Fibroblast of skin of right biceps (primary cell): ENCODE measurements at places on chromosomes 7 and 10.

GRCh38 chr7:113128031-113128430 lies 9.7 kb upstream of the SMIM30 start:
- DNase-seq, result peak; percentile 11

GRCh38 chr10:97200616-97201015 lies 14.9 kb upstream of the SLIT1 start:
- DNase-seq, result no peak

GRCh38 chr7:27994639-27995038 lies 186.0 kb downstream of the JAZF1 start:
- DNase-seq, result peak; percentile 76

DNA sequence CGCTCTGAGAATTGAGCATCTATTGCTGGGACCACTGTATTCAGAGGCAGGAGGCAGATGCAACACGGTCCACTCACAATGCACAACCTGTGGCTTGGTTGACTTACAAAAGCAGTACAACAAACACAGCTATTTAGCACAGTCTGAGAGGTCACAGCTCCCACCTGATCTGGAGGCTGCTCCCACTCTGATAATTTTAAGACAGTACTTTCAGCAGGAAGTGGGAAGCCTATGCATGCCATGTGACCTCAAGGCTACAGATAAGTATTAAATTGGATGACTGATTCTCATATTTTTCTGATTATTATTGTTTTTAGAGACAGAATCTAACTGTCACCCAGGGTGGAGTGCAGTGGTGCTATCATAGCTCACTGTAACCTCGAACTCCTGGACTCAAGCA lies 659.3 kb downstream of the PARD3 start:
- peak; percentile 34 for DNase-seq

DNA sequence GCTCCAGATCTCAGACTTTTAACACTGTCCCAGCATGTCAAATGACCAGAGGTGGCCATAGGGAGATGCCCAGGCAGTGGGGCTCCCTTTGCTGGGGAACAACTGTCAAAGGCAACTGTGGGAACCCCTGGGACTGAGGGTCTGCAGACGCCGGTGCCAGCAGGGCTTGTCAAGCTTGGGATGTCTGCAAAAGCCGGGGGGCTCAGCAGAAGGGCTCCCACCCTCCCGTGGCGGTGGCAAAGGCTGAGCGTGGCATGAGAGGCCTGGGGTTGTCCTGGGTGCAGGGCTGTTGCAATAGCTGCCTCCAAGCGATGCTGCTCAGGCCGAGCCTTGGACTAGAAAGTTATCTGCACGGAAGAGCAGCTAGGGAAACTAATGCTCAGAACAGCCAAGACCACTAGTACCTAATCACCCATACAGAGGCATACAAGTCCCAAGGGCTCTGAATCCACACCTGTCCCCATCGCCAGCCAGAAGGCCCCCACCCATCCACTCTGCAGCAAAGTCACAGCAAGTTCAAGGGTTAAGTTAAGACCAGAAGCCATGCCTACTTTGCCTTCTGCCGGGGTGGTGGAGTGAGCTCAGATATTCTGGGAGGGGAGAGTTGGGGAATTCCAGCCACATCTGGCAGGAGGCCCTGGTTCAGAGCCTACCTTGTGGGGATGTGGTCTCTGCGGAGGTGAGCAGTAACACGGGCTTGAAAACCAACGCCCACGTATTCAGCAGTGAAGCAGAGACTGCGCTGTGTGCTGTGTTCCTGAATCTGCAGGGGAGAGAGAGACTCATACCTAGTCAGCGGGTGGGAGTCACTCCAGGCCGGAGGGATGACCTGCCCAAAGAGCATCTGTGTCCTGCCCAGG lies 4.6 kb downstream of the SH2B2 start:
- no peak for DNase-seq

DNA sequence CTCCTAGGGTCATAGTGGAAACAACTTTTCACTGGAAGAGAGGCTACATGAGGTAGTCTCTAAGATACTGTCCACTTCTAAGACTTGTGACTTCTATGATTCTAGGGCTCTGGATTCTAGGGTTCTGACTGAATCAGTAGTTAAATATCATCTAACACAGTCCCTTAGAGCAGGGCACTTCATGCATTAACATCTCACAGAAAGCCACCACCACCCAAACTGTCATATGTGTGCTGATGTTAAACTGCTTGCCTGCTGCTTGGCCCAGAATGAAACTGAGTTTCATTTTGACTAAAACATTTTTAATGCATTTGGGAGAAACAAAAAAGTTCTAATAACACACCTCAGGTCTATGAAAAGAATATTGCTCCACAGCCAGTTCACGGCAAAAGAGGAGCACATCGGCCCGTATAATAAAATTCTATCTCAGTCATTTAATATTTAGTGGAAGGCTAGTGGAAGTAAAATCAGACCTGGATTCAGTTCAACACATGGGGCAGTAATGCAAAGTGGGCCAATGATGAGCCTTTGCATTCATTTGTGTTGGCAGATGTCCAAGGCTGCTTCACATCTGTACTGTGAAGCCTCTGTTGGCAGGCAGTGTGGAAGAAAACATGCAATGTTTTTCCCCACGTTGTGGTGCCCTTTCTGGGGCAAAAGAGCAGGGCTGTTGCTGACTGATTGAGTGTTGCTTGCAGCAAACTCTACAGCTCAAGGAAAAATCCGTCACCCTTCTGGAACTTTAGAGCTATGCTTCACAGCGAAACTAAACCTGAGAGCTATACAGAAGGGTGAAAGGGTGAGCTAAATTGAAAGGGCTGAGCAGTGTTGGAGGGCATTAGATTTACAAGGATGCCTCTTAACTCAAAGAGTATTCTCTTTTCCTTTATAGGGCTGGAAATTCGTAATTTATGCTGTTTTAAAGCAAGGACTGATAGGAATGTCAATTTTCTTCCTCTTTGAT lies 33.5 kb upstream of the AUTS2 start:
- DNase-seq, result peak; percentile 68

GRCh38 chr10:122265896-122266295 lies 5.2 kb upstream of the BTBD16 start:
- no peak for DNase-seq

DNA sequence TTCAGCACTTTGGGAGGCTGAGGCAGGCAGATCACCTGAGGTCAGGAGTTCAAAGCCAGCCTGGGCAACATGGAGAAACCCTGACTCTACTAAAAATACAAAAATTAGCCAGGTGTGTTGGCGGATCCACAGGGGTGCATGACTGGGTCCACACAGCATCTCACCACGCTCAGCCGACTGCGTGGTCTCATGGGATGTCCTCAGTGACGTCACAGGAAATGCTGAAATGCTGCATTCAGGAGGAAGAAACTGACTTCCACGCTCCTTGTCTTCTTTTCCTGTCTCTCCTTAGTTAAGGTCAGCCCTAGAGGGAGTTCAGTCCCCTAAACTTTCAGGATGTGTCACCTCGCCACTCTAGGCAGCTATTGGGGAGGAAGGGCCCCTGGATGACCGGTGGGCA lies 42.9 kb downstream of the XRCC2 start:
- DNase-seq, result no peak

GRCh38 chr7:107017965-107018719 lies 26.4 kb upstream of the PRKAR2B start:
- DNase-seq, result no peak

DNA sequence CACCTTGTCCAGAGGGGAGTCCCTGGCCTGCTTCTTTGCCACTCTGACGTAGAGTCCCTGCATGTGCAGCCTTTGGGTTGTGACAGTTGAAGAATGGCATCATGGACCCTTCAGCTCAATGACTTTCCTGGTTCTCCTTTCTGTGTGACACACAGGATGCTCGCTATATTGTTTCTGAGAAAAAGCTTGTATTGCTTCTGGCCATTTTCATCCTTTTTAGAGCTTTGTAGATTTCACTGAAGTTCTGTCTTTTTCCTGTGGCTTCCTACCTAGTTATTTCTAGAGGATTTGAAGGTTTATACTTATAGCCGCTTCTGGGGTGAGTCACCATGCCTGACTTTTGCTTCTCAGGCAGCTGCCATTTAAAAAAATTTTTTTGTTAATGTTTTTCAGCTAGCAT lies 27.0 kb downstream of the SND1 start:
- peak; percentile 59 for DNase-seq
